ENCODE measurements at places on chromosomes 5 and 9. TPM values are rescaled to one million over a fixed set of nuclear protein-coding genes. Genes with fewer than 3 reads are reported as not detected.

- H3K4me3 ChIP-seq, result no peak overlapping the region
- no peak overlapping the region for H3K27ac ChIP-seq
- no peaks in the 10 kb centered on the region for H3K27me3 ChIP-seq
- H3K36me3 ChIP-seq, result peaks cover 78% of the 10 kb centered on the region
- no peak for DNase-seq
Observed at GRCh38 chr9:33128570-33128969, 38.6 kb downstream of the B4GALT1 start.

- H3K27me3 ChIP-seq, result no peaks in the 10 kb centered on the region
- no peak overlapping the region for H3K4me3 ChIP-seq
- no peaks in the 10 kb centered on the region for H3K4me1 ChIP-seq
Observed at GRCh38 chr9:20417373-20418080, 204.8 kb downstream of the MLLT3 start.

TEX48 gene
- not detected for total RNA-seq

B4GALT1 gene
- 74.7 TPM for total RNA-seq
